ENCODE measurements at places on chromosomes 7 and 10.

GRCh38 chr10:47381103-47381395 is 3.0 kb downstream of the ZNF488 start:
- DNase-seq, result no peak

DNA sequence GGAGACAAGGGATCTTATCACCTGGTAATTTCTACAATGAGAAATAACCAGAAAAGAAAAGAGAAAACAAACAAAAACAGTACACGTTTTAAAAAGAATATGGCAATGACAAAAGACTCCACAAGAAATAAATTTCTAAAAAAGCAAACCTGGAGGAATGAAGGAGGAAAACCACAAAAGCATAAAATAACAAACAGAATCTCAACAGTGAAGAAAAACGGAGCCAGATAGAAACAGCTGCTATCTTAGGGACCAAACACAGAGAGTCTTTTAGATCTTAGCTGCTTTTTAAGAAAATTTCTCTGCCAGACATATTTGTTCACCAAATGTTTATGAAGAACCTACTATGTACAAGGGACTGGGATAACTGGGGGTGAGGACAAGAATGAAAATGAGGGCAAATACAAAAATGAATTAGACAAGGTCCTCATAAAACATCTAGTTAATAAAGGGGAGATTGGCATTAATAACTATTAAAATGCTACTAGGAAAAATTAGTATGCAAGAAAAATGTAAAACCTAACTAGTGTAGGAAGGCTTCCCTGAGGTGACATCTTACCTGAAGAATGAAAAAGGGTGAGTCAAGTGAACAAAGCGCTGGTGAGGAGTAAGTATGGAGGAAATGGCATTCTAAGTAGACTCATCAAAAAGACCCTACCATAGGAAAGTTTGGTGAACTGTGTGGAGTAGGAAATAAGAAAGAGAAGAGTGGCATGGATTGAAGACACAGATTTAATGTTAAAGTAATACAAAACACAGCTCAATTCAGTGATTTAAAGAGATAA is 34.3 kb downstream of the WASL start:
- no peak for DNase-seq

DNA sequence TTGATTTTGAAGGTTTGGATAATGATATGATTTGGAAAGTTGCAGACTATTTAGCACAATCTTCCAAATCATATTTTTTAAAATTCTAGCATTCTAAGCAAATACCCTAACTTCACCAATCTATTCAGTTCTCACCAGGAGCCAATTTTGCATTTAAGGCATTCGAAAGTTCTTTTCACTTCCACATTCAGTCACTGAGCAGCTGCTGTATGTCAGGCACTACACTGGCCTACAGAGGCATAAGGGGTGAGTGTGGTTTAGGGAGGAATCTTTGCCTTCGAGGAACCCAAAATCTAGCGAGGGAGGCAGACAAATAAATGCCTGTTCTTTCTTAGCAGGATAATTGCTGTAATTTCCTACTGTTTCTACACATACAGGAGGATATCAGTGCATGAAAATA is 10.7 kb upstream of the UCN3 start:
- DNase-seq, result no peak

DNA sequence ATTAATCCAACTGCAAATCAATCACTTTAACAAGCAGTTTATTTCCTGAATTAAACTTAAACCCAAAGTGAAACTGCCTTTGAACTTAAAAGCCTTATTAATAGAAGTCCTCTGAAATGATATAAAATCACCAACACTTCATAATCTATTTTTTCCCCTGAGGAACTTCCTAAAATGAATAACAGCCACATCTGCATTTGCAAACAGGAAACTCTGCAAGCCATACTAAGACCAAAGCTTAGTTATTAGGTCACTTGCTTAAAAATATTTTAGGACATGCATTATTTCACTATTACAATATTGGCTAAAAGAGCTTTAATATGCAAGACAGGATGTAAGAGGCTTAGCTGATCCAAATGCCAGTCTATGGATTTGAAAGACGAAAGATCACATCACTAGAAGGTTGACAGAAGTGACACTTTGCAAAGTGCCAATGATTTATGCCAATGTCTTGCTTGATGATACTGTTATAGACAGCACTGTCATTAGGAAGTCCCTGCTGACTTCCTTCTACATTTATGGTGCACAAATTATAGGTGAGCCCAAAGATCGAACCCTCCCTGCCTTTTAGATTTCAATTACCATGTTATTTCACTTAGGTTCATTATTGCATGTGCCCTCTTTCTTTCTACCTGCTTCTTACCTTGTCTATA is 99.9 kb upstream of the SKAP2 start:
- no peak for DNase-seq

GRCh38 chr7:73823257-73823656 is 7.5 kb upstream of the CLDN4 start:
- no peak for DNase-seq

- no peak for DNase-seq
Measured at GRCh38 chr7:45970454-45970853, 49.4 kb upstream of the IGFBP3 start.

DNA sequence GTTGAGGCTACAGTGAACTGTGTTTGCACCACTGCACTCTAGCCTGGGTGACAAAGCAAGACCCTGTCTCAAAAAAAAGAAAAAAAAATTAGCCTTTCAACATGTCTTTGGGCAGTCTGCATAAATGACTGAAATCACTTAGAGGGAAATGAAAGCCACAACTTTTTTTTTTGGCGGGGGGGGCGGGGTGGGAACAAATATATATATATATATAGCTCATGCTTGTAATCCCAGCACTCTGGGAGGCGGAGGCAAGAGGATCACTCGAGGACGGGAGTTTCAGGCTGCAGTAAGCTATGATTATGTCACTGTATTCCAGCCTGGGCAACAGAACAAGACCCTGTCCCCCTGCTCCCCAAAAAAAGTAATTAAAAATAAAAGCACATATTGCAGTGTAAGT is 23.4 kb upstream of the MICU1 start:
- no peak for DNase-seq

DNA sequence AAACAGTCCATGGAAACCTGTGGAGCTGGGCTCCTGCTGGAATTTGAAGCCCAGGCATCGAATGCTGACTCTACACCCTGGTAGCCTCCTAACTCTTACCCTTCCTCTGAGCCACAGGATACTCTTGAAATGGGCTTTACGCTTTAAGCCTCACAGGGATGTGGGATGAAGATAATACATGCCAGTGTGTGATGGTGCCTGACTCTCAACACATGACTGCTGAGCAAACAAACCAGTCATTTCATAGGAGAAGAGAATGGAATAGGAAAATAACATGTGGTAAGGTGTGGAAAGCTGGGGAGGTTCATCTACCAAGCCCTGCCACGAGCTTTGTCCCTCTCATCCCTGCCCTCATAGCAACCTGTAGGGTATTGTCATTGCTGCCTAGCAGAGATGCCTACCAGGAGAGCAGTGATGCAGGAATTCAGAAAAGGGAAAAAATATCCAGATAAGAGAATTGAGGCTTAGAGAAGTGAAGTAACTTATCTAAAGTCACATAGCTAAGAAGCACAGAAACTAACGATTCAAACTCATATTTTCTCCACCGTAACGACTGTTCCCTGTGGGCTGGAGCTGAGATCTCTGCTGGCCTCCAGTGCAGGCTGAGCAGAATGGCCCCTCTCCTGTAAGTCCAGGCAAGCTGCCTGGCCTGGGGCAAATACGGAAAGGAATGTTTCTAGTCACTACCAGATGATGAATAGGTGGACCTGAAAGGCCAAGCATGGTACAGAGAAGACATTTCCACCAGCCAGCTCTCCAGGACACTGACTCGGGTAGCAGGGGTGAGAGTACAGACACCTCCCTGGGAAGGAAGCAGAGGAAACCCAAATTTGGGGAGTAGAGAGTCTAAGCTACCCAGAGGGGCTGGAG is 90.2 kb upstream of the DUSP5 start:
- peak; percentile 3 for DNase-seq

- no peak for DNase-seq
Measured at GRCh38 chr7:108290459-108291151, 160.4 kb upstream of the LAMB4 start.

DNA sequence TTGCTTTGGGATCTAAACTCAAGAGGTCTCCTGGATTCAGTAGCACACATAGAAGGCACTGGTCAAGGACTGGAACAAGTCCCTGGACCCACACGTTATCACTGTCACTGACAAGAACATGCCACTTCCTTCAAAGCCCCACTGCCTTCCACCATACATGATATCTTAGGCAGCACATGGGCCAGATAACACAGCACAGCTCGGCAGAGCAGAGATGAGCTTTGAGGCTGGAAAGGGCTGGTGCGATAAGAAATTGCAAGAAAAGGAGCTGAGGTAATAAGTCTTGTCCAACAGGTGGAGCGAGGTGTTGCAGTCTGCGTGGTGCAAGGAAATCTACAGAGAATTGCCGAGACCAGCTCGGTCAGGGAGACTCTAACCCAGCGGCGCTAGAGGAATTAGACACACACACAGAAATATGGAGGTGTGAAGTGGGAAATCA is 139.8 kb upstream of the CDK13 start:
- DNase-seq, result no peak

- DNase-seq, result no peak
Measured at GRCh38 chr7:22771194-22771871, 44.3 kb downstream of the IL6 start.

GRCh38 chr10:93893646-93894515 is at the start of gene SLC35G1:
SLC35G1 (plus strand) TSS chr10:93893978; CDS start chr10:93894034, 56 bp downstream.
- peak; percentile 62 for DNase-seq

GRCh38 chr7:94382746-94383145 is 11.9 kb upstream of the COL1A2 start:
- no peak for DNase-seq

DNA sequence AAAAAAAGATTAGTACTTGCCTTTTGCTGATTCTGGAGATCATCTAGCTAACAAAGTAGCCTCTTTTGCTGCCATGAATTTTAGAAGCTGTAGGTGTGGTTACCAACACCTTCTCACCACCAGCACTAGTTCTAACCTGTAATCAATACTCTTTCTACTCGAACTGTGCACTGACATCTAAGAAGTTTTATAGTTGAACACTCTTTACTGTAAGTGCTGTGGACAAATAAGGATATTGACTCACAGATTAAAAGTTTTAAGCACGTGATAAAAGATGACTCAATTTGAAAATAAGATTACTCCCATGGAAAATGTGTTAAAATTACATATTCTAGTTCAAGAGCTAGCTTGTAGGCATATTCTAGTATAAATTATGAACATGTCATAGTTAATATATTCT is 89.9 kb downstream of the REEP3 start:
- DNase-seq, result no peak

DNA sequence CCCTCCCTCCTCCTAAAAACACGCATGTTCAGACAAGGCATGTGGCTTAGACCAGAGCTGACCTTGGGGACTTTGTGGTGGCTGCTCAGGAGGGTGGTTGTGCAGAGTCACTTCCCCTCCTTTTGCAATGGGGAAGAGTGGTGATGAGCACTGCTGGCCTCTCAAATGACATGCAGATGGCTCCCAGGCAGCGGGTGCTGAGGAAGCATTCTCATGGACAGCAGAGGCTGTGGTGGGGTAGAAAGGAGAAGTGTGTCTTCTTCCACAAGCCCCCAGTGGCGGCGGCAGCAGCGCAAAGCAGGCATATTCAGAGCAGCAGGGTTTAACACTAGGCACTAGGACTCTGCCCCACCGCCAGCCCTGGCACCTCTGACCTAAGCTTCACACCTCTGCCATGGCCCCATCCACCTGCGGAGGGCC is 105.9 kb upstream of the ANLN start:
- no peak for DNase-seq

- DNase-seq, result no peak
Measured at GRCh38 chr10:44881649-44882048, 29.5 kb upstream of the TMEM72 start.

DNA sequence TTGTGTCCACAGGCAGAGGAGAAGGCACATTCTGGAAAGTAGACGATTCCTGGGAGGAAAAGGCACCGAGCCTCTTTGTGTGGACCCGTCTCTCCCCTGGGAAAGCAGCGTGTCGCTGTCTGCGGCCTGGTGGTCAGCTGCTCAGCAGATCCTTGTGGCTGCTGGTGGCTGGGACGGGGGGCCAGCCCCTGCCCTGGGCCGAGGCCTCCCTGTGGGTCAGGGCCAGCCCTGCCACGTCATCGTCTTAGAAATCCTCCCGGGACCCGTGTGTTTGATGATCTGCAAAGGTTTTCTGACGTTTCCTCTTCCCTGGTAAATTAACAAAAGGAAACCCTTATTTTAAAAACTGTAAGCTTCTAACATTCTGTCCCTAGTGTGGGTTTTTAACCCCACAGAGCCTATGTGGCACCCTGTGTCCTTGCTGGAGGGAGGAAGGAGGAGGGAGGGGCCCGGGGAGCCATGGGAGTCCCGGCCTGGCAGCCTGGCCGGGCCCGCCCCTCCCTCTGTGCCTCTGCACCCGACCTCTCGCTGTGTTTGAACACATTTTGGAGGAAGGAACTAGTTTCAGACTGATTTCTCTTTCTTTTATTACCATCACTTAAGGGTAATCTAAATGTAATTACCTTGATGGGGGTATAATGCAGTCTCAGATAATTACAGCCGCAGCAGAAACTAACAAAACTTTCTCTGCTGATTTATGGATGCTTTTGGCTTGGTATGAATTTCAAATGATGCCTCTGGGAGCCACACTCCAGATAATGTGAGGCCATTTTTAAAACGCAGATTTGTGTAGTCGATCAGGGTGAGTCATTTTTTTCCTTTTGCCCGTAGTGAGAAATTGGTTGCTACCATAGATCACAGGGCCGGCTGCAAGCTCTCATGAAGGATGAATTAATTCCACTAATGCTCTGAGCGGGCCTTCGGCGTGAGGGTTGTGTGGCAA is 85.5 kb downstream of the NKX6-2 start:
- peak; percentile 60 for DNase-seq

- DNase-seq, result no peak
Measured at GRCh38 chr10:110967009-110967630, 47.7 kb downstream of the SHOC2 start.

Data from NCI-H1417 (cell line).